ENCODE measurements at places on chromosomes 12 and 14.
A peak's percentile ranks its signal among the peaks of the same experiment; 100 is the strongest.

DNA sequence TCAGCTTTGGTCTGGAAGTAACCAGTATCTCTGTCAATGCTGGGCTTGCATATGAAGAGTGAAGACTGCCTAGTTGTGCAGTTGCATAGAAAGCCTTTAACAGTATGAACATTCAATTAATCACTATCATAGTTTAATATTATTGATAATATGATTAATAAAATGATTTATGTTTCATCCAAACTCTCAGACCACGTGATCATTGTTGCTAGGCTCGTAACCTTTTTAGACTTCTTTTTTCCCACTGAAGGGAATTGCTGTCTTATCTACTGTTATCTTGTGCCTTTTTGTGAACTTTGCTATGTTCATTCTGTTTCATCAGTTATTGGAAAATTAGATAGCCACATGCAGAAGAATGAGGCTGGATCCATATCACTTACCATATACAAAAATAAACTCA is 536.4 kb upstream of the NOVA1 start:
- no peak for DNase-seq

DNA sequence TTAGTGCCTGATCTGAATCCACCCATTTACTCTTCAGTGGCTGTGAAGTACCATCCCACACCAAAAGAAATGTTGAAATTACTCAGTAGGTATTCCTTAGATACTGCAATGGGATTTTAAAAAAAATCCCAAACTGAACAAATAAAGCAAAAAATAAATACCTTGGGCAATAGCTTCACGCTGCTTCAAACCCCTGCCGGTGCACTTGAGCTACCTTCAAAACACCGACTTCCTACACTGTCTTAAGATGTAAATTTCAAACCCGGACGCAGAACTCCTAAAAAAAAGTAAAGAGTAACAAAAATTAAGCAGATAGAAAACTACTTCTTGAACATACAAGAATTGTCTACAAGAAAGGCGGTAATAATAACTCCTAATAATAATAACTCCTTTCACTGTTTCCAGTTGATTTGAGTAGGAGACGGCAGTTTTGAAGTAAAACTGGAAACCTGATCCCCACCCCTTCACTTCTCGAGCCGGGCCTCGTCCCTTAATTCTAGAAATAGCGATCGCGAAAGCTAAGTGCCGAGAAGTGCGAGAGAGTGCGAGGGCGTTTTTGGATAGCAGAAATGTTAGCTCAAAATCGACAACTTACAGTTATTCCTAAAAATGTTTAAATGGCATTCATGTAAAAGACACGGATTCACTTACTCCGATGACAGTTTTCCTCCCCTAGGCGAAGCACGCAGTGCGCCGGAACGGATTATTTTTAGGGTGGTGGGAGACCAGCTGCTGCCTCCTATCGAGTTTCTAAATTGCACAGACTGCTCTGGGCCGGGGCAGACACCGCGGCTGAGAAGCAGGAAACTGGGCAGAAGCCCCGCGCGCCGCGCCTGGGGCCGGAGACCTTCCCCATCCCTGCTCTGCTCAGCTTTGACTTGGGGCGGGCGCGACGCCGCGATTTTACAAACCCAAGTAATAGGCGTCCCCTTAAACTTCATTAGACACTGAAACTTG is at the start of gene ABCC9:
Gene ABCC9 (minus strand): TSS at position 878 of the 957 bp plus-strand sequence. CDS start 4,752 bp downstream, outside the sequence.
- DNase-seq, result peak; percentile 83

GRCh38 chr12:77601069-77601468 is 229.6 kb upstream of the NAV3 start:
- no peak for DNase-seq

DNA sequence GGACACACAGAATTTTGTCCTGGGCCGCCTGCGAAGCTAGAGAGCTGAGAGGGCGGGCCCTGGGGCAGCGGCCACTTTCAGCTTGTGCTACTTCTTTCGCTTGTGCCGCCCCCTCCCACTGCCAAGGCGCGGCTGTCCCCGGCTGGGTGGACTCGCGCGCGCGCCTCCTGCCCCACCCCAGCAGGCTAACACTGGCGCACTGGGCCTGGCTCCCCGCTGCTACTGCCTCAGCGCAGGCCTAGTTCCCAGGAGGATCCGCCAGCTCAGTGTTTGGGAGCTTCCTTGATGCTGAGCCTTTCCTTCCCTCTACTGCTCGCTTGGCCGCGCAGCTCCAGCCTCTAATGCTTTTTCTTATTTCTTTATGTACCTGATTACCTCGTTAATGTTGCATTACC is 27.4 kb upstream of the METAP2 start:
- peak; percentile 57 for DNase-seq

- no peak for DNase-seq
Measured at GRCh38 chr12:44379831-44380230, 496.3 kb downstream of the NELL2 start.

- no peak for DNase-seq
Measured at GRCh38 chr12:113439606-113440030, 17.4 kb downstream of the SDSL start.

- DNase-seq, result no peak
Measured at GRCh38 chr14:35387219-35387618, 17.3 kb downstream of the NFKBIA start.

DNA sequence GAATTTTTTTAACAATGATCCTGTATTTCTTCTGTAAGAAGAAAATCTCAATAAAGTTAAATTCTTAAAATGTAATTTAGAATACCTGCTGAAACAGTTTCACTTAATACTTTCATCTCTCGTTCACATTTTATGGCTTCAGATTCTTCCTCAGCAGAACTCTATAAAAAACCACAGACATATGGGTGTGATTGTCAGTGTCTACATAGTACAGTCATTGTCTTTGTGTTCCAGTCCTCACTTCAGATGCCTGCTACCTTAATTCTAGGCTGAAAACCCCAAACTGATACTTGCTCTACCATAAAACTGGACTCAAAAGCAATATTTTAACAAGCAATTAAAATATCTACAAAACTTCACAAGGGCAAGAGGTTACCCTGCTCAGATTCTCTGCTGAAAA is 71.8 kb downstream of the DNAI7 start:
- DNase-seq, result no peak

GRCh38 chr12:10361084-10361483 is 28.8 kb downstream of the KLRK1 start:
- no peak for DNase-seq

- no peak for DNase-seq
Measured at GRCh38 chr14:92035890-92036289, 4.0 kb downstream of the TRIP11 start.

DNA sequence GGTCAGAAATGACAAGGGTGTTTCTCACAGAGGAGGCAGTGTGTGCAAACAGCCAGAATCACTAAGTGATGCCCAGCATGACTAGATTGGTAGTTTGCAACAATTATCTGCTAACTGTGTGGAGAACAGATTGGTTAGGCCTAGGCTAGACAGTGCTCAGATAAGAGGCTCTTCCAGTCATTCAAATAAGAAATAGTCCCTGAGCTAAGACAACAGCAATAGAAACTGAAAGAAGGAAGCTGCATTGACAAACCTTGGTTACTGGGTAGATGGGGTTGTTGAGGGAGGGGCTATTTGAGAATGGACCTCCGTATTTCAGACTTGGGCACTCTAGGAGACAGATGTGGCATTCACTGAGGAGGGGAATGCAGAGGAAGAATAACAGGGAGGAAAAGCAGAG is 255.0 kb upstream of the NPAS3 start:
- DNase-seq, result no peak

DNA sequence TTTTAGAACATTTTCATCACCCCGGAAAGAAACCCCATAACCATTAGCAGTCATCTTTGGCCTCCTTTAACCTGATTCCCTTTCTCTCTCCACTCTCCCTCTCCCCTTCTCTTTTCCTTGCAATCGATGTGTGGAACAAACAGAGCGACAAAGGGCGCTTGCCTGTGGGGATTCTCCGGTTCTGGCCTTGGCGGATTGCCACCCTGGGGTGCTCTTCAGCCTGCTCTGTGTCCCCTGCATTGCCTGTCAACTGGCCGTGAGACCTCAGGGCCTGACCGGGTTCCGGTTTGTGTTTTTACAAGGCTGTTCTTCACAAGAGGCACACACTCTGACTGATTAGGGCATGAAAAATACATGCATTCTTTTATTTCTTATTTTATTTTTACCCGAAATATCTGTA is 27.8 kb downstream of the LRTM2 start:
- DNase-seq, result peak; percentile 6

- no peak for DNase-seq
Measured at GRCh38 chr12:125685915-125686314, 620.7 kb downstream of the AACS start.

- no peak for DNase-seq
Measured at GRCh38 chr12:109631302-109631701, 57.7 kb downstream of the MVK start.

DNA sequence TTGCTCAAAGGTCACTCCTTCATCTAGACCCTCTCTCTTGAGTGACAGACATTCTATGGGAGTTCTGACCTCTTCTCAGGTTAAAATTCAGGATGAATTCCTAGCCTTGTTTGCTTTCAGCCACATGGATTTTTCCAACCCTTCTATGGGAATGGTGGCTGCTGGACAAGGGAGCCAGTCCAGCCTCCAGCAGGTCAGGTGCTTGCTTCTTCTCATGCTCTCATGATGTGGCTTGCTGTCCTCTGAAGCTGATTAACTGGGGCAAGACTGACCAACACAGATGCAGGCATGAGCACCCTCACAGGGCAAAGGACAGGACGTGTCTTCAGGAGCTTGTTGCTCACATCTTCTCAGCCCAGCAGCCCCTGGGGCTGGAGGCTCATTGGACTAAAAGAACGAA is 97.2 kb upstream of the SLC35F4 start:
- DNase-seq, result no peak

DNA sequence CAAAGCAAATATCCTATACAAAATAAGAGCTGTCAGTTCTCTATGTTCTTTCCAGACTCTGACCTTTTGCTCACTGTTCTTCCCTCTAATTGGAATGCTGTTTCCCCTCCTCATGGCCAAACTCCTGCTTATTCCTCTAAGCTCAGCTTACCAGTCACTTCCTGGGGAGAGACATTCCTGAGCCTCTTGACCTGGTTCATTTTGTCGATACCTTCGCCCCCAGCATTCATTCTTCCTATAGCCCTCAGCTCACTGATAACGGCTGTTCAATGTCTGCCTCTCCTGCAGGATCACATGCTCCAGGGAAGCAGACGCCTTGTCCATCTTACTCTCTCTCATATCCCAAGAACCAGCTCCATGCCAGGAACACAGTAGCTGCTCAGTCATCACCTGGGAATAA is 431.0 kb downstream of the MED13L start:
- no peak for DNase-seq

DNA sequence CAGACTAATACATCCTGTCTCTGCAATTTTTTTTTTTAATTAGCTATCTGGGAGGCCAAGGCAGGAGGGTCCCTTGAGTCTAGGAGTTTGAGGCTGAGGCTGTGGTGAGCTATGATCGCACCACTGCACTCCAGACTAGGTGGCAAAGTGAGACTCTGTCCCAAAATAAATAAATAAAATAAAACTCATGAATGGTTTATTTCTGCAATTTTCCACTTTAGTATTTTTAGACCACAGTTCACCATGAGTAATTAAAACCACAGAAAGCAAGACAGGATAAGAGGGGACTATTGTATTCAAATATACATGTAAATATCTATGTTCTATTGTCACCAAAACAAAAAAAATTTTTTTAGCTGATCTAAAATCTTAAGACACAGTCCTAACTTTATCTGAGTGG is 17.8 kb downstream of the TAOK3 start:
- no peak for DNase-seq

- DNase-seq, result no peak
Measured at GRCh38 chr12:94401326-94401725, 58.3 kb downstream of the CEP83 start.

DNA sequence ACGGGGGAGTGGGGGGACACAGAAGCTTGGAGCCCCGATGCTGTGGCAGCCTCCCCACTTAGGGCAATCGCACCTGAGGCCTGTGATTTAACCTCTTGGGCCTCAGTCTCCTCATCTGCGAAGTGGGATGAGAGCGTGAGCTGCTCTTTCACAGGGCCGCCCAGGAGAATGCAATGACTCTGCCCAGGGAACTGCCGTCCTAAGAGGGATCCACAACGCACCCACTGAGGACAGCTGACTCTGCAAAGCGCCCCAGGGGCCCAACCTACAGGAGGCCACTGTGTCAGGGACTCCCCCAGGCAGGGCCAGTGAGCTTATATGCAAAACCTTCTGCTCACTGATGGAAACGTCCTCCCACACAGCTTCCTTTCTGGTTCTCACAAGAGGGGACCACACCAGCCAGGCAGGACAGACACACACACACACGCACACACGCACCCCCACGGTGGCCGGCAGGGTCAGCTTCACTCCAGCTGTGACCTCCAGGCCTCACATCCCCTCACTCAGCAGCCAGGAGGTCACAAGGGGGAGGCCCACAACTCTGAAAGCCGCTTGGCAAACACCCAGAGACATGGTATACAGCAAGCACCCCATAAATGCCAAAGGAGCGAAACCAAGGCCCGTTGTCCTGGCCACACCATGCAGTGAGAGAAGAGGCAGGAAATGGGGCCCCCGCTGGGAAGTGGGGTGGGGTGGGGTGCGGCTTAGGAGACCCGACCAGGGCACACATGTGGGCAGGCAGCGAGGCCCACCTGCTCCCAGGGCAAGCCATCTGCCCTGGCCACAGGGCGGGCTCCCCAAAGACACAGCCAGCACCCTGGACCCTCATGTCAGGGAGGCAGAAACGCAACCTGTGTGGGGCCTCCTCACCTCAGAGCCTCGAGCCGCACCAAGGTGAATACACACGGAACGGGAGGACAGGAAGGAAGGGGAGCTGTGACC is 73.3 kb downstream of the NCOR2 start:
- DNase-seq, result no peak

DNA sequence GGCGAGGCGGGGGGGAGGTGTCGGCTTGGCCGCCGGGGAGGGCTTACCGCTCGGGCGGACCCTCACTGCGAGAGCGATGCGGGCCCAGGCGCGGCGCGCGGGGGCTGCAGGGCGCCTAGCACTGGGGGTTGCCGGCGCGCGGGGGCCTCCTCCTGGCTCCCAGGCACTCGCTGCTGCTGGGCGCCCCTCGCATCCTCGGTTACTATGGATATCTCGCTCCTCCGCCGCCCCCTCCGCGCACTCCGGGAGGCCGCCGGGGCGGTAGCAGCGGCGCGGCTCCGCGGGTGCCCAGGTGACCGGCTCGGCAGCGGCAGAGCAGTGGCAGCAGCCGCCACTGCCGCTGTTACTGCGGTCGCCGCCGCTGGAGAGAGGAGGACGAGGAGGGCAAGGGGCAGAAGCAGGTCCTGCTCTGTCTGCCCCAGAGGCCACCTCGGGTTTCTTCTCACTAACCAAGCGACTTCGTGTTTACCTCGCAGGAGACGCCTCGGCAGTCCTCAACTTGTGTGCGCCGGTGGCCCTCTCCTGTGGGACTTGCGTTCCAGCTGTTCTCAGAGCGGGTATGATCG is 250.1 kb downstream of the APAF1 start:
- no peak for DNase-seq

- no peak for DNase-seq
Measured at GRCh38 chr12:1836854-1837421, 16.6 kb downstream of the LRTM2 start.

DNA sequence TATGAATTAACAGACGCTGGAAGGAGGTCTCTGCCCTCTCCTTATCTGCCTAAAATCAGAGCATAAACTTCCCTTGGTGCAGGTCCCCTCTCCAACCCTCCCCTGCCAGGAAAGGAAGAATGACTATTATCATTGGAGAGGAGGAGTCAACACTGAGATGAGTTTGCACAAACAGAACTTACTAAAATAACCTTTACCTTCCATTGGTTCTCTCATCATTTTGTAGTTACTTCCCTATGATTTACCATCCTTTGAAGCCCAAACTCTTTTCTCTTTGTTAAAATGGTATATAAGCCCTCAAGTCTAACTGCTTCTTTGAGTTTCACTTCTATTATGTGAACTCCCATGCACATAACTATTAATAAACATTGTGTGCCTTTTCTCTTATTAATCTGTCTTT is 64.2 kb upstream of the EEA1 start:
- DNase-seq, result no peak

- no peak for DNase-seq
Measured at GRCh38 chr14:95021588-95021987, 135.7 kb downstream of the DICER1 start.

Measured in femur (tissue), 1 donor.